H1 (cell line): ENCODE measurements at places on chromosomes 16 and 17.

GRCh38 chr17:33475594-33475993, 182.5 kb upstream of the ASIC2 start:
- no peak for DNase-seq

GRCh38 chr17:80246266-80246681, 14.4 kb upstream of the RNF213 start:
- DNase-seq: no peak

- DNase-seq: no peak
Observed at GRCh38 chr17:78793968-78794367, 11.9 kb upstream of the CYTH1 start.

DNA sequence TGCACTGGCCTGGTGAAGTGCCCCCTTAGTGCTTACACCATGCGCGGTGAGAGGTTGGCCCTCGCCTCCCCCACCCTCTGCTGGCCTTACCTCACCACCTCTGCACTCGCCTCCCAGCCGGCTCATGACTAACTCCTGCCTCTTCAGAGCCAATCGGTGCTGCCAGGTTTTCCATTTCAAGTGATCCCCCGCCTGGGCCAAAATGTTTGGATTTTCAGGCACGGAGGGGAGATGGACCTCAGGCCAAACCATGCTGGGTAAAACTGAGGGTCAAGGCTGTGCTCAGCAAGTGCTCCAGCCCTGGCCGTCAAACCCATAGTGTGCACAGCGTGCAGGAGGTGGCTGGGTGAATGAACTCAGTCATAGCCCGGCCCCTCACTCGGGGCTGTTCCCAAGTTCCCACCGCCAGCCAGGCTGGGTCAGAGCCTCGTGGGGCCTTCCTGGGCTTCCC, 175.4 kb downstream of the SEC14L1 start:
- DNase-seq: peak; percentile 47

DNA sequence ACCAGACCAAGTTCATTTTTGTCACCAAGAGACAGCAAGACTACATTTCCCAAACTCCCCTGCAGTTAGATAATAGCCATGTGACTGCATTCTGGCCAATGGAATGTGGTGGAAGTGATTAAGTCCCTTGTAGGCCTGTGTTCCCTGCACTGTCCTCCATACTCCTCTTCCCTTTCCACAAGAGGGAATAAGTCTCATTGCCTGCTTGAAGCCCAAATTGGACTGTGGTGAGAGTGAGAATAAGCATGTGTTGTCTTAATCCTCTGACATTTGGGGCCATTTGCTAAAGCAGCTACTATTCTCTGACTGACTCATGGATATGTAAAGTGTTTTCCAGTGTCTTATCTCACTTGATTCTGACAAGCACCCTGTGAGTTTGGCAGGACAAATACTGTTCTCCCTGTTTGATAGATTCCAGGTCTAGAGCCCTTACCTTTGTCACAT, 20.7 kb downstream of the PIK3R6 start:
- DNase-seq: no peak
